Esophagus squamous epithelium (tissue), 5 donors: ENCODE measurements at places on chromosomes 13 and 19.

- H3K27ac ChIP-seq = no peak overlapping the region
- no peaks in the 10 kb centered on the region for H3K27me3 ChIP-seq
These were observed 215.2 kb downstream of the NBEA start for GRCh38 chr13:35157143-35157755.

DNA sequence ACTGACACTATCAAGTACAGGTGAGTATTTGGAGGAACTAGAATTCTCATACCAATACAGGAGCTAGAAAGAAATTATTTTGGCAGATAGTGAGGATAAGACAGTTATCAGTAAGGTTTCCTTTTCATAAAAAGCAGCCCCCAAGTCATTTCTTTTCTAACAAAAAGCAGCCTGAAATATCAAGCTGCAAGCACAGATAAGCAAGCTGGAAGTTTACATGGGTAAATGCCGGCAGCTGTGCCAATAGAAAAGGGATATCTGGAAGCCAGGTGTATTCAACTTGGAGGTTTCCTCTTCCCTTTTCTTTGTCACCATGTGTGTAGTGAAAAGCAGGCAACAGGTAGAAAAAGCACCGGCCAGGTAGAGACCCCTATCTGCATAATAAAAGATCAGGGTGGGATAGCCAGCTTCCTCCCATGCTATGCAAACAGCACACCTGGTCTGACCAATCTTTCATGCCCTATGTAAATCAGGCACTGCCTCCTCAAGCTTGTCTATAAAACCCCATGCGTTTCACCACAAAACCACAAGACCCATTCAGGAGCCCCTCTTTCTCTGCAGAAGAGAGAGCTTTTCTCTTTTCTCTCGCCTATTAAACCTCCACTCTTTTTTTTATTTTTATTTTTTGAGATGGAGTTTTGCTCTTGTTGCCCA, 22.9 kb downstream of the CYP4F2 start:
- no peak overlapping the region for H3K4me3 ChIP-seq
- H3K36me3 ChIP-seq = no peaks in the 10 kb centered on the region
- no peak for DNase-seq

DNA sequence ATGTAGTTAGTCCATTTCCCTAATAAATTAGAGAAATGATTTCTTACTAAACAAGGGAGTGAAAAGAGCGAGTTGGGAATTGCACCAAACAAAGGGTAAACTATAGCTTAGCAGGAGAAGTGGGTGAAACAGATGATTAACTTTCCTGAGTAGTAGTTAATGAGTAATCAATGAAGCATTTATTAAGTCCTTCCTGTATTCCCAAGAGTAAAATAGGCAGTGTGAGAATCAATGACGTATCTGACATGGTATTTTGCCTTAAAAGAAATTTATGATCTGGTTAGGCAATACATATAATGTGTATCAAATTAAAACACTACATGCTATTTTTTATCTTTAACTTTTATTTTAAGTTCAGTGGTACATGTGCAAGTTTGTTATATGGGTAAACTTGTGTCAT, 142.8 kb downstream of the KLF5 start:
- DNase-seq = no peak
- H3K4me3 ChIP-seq = no peak overlapping the region
- H3K27ac ChIP-seq = no peak overlapping the region
- H3K27me3 ChIP-seq = no peaks in the 10 kb centered on the region
- no peaks in the 10 kb centered on the region for H3K36me3 ChIP-seq
- H3K4me1 ChIP-seq = no peaks in the 10 kb centered on the region

DNA sequence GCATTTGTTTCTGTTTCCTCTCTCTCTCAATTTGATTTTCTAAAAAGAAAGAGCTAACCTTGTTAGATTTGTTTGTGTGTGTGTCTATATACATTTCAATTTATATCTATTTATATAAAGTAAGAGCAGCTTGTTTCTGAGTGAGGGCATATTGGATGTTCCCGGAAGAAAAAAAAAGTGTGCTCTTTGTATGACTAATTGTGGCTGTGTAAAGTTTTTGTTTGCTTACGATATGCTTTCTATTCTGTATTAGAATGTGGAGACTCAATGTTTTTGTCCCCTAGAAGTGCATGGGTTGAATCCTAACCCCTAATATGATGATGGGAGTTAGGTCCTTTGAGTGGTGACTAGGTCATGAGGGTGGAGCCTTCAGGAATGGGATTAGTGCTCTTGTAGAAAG, 66.6 kb upstream of the C1QTNF9B start:
- DNase-seq = no peak
- no peak overlapping the region for H3K27ac ChIP-seq
- H3K36me3 ChIP-seq = no peaks in the 10 kb centered on the region

DNA sequence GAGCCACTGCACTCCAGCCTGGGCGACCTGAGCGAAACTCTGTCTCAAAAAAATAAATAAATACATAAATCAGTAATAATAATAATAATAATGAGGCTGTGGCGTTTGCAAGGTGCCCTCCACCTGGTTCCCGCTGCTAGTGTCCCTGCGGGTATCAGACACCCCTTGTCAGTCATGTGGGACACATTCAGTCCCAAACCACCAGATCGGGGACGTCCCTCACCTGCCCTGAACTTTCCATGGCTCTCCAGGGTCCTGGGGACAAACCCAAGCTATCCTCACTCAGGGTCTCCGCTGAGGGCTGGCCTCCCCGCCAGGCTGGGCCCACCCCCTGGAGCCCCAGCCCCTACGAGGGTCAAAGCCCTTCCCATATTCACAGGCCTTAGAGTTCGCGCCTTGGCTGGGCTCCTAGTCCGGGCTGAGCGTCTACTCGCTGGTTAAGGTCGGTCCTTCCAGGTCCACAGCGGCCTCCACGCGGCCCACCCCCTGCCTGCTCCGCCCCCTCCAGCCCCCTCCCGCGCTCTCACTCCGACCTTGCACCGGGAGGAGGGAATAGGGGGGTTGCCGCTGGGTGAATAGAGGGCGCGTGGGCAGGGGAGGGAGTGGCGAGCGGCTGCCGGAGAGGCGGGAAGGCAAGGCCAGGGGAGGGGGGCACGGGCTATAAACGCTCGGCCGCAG, 349 bp upstream of the KISS1R start:
- peaks cover 14% of the 10 kb centered on the region for H3K27me3 ChIP-seq
- H3K36me3 ChIP-seq = no peaks in the 10 kb centered on the region
- H3K4me3 ChIP-seq = no peak overlapping the region
- peaks cover 38% of the 10 kb centered on the region for H3K4me1 ChIP-seq

DNA sequence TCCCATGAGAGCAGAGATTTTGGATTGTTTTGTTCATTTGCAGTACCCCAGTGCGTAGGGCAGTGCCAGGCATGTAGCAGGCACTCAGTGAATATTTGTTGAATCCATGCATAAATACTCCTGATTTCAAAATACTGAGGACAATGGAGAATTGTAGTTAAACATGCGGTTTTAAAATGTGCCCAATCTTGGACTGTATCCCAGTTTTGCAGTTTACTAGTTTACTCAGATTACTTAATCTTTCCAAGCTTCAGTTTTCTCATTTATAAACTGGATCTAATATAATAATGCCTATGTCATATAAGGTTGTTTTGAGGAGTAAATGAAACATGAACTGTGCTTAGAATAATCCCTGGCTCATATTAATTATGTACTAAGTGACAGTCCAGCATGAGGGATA, 39.0 kb downstream of the RCBTB2 start:
- H3K4me3 ChIP-seq = no peak overlapping the region
- H3K27me3 ChIP-seq = no peaks in the 10 kb centered on the region
- H3K27ac ChIP-seq = peak overlapping the region; percentile 76

DNA sequence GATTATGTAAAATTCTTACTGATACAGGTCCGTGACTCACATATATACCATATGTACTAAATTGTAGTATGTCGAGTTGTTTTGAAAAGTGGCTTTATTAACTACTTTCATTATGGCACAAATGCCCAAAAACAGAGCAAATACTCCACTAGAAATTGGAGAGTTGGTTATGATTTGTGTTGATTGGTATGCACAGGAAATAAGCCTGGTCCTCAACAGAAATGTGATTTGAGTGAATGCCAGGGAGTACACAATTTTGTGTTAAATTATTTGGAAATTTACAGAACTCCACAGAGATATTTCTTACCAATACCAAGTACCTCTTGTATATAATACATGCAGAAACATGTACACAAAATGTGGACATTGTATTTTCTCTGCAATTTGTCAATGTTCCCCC, 676.7 kb downstream of the PCDH9 start:
- H3K36me3 ChIP-seq = no peaks in the 10 kb centered on the region
- no peaks in the 10 kb centered on the region for H3K4me1 ChIP-seq
- no peaks in the 10 kb centered on the region for H3K27me3 ChIP-seq
- no peak for DNase-seq
- H3K4me3 ChIP-seq = no peak overlapping the region

GRCh38 chr19:3836887-3837286, 32.0 kb downstream of the ZFR2 start:
- H3K4me1 ChIP-seq = no peaks in the 10 kb centered on the region
- no peak for DNase-seq
- peaks cover 33% of the 10 kb centered on the region for H3K27me3 ChIP-seq
- no peak overlapping the region for H3K27ac ChIP-seq

DNA sequence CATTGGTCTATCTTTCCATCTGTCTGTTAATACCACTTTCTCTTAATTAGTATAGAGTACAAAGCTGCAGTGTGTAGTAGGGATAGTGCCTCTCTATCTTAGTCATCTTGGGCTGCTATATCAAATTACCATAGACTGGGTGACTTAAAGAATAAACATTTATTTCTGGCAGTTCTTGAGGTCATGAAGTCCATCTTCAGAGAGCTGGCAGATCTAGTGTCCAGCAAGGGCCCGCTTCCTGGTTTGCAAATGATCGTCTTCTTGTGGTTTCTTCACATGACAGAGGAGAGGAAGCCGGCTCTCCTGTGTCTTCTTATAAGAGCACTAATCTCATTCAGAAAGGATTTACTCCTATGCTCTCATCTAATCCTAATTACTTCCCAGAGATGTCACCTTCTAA, 6.1 kb downstream of the ZNF700 start:
- no peak overlapping the region for H3K27ac ChIP-seq
- no peaks in the 10 kb centered on the region for H3K27me3 ChIP-seq
- no peak overlapping the region for H3K4me3 ChIP-seq
- DNase-seq = no peak
- peaks cover 64% of the 10 kb centered on the region for H3K36me3 ChIP-seq

GRCh38 chr13:48492470-48493065, 40.3 kb downstream of the RCBTB2 start:
- H3K4me3 ChIP-seq = peak overlapping the region; percentile 24
- peaks cover 17% of the 10 kb centered on the region for H3K36me3 ChIP-seq
- no peaks in the 10 kb centered on the region for H3K27me3 ChIP-seq
- H3K27ac ChIP-seq = peak overlapping the region; percentile 69

DNA sequence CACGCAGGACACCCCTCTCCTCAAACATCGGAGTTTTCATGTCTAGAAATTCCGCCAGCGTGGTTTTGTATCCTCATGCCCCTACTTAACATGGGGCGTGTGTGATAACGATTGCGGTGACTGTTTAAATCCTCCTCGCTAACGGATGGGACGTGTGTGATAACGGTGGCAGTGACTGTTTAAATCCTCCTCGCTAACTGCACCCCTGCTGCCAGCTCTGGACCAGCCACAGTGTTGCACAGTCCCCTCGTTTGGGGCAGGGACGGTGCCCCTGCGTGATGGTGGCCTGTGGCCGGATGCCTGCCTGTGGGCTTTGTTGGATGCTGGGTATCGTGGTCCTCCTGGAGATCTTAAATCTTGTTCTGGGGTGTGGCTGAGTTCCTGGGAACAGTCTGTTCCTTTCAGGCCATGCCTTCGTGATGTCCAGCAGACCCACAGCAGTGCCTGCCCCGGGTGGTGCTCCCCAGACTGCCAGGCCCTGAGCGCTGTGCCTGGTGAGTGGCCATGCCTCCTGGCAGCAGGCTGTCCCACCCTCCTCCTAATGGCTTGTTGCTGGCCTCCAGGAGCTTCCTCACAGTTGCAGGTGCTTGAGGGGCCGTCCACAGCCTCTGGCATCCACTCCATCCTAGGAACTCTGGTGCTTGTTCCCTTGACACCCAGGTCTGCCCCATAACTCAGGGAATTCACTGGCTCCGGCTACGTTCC, 122.5 kb upstream of the MCF2L start:
- H3K27ac ChIP-seq = no peak overlapping the region
- no peak overlapping the region for H3K4me3 ChIP-seq
- no peaks in the 10 kb centered on the region for H3K27me3 ChIP-seq
- H3K4me1 ChIP-seq = no peaks in the 10 kb centered on the region
- DNase-seq = no peak

DNA sequence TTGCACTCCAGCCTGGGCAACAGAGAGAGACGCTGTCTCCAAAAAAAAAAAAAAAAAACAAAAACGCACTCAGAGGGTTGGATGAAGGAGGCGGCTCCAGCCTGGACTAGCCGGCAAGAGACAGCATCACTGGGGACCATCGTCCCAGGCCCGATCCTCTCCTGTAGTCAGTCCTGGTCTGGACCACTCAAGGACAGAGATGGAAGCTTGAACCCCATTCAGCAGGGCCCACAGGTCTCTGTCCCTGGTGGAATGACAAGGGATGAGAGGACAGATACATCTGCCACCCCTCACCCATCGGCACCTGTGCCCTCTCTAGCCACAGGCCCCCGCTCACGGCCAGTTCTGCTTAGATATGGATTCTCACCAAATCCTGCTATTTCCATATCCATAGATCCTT, 14.0 kb downstream of the ADGRE5 start:
- H3K27ac ChIP-seq = no peak overlapping the region
- H3K36me3 ChIP-seq = peaks cover 54% of the 10 kb centered on the region
- H3K27me3 ChIP-seq = no peaks in the 10 kb centered on the region
- no peak overlapping the region for H3K4me3 ChIP-seq

DNA sequence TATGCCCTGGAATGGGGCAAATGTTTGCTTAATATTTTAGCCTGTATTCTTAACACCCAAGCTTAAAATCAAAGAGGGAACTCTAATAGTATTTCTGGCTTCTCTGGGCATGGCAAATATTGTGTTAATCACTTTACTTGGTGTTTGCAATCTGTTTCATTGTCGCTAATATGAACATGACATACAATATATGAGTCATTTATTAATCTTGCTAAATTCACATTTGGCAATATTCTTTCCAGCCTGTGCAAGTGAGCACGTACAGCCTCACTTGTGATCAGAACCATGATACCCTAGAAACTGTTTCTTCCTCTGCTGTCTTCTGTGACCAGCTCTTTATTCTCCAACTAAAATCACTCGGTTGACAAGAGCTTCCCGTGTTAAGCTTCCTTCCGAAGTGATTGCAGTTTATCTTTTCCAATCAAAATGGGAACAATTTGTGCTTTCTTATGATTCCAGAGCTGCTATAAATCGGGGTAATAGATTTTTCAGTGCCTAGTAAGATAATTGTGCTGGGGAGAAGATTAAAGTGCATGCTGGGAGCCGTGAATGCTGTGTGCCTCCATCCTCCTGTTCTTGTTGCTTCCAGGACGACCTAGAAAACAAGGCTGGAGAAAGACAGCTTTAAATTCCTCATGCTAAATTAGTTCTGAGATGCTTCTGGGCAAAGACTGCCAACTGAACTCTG, 153.0 kb upstream of the TMTC4 start:
- no peaks in the 10 kb centered on the region for H3K27me3 ChIP-seq
- peaks cover 3% of the 10 kb centered on the region for H3K4me1 ChIP-seq
- no peaks in the 10 kb centered on the region for H3K36me3 ChIP-seq
- peak overlapping the region; percentile 63 for H3K27ac ChIP-seq
